NCI-H345 (cell line): ENCODE measurements at places on chromosomes 1 and 21.
A peak's percentile ranks its signal among the peaks of the same experiment; 100 is the strongest.

DNA sequence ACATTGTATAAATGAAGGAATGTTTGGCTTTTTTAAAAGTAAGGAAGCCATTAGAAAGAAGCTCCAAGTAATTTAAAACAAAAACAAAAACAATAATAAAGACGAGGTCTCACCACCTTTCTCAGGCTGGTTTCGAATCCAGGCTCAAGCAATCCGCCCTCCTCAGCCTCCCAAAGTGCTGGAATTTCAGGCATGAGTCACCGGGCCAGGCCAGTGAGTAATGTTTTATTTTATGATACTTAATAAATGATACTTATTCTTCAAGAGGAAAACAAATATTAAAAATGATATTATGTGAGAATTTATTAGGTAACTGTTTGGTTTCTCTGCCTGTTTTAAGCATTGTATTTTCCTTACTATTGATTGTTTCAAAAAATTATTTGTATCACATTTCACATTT is 201.4 kb upstream of the BRINP3 start:
- no peak for DNase-seq

- DNase-seq, result peak; percentile 19
Observed at GRCh38 chr1:9942399-9942938, 722 bp downstream of the LZIC start.

DNA sequence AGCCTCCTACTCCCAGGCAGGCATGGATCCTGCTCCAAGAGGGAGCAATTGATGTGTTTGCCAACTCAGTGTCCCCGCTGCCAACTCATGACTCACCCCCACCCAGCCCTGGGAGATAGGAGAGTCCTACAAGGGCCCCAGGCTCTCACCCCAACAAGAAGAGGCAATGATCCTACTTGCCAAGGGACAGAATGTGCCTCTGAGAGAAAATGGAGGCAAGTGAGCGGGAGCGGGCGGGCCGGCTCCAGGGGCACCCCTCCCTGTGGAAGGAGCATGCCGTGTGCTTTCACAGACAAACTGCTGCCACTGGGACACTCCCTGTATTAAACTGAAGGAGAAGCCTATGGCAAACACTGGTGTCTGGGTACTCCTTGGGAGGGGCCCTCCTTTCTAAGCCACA is 16.7 kb downstream of the PKP1 start:
- no peak for DNase-seq

DNA sequence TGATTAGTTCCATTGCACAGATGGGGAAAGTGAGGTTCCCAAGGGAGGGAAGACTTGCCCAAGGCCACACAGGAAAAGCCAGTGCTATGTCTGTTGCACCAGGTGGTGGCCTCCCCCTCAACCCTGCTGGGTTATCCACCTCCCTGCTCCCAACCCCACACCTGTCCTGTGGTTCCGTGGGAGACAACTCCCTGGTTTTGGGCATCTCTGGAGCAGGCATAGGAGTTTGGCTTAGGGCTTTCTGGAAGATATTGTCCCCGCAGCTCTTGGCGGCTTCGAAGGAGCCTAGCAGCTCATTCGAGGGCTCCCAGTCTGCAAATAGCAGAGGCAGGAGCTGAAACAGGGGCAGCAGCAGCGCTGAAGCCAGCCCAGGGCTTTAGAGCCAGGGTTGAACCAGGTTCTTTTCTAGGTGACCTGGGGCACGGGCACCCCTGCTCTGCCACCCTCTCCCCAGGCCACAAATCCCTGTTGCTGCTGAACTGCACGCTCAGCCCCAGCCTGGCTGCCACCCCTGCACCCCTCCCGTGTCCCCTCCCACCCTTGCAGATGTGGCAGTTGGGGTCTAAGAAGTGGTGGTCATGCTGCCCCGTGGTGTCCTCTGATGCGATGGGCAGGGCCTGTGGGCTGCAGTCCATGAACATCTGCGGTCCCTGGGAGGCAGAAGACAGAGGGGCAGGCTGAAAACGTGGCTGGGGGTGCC is 22.1 kb downstream of the SPOCD1 start:
- no peak for DNase-seq

DNA sequence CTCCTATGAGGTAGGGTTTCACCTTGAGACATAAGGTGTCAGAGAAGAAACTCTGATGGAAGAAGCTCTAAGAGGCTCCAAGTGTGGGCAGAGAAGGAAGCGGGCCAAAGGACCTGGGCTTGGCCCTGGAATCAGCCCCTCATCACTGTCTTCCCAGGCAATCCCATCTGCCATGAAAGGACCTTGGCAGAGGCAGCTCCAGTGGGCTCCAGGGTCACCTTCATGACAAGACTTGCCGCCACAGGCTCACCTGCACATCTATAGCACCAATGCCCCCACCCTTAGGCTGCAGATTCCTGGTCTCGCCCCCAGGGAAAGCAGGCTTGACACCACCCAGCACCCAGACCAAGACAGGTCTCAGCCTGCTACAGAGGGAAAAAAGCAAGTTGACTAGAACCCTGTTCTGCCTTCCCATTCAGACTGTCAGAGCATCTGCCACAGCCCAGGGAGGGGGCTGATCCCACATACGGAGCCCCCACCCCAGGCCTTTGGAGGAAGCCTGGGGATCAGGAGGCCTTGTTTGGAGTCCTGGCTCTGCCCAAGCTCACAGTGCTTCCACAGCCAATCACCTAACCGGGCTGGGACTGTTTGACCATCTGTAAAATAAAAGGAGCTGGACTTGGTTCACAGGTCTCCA is 490 bp upstream of the FAM110D start:
- DNase-seq, result no peak

GRCh38 chr1:203097001-203097400 is 11.2 kb upstream of the MYOG start:
- DNase-seq, result no peak

DNA sequence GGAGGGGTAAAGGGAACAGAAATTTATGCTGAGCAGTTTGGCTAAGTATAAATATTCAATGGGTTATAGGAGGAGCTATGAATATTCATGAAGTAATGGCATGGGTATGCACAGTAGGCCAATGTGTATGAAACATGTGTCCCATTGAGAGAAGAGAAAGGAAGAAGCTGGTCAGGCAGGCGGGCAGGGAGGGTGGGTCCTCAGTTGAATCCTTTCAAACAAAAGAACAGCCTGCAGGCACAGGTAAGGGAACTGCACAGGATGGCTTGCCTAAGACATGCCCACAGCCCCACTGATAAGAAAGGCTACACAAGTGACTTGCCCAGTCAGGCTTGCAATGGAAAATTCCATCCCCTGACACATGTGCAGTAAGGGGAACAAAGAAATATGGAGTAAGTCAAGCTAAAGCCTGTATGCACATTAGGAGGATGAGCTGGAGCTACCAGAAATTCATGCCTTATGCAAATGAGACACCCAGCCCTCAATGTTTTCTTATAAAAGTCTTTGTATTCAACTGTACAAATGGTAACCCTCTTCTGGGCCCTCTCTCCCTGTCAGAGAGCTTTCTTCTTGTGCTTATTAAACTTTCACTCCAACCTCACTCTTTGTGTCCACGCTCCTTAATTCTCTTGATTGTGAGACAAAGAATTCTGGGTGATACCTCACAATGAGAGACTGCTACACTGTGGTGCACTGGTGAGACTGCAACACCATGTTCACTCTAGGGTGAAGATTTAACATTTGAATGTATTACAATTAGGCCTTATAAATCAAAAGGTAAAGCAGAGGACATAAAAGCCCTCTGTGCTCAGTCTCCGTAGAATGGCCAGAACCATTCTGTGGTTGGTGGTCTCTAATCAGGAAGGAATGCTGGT is 96.5 kb downstream of the ATP1B1 start:
- DNase-seq, result no peak

- DNase-seq, result peak; percentile 21
Observed at GRCh38 chr1:182054698-182055326, 6.7 kb downstream of the ZNF648 start.

DNA sequence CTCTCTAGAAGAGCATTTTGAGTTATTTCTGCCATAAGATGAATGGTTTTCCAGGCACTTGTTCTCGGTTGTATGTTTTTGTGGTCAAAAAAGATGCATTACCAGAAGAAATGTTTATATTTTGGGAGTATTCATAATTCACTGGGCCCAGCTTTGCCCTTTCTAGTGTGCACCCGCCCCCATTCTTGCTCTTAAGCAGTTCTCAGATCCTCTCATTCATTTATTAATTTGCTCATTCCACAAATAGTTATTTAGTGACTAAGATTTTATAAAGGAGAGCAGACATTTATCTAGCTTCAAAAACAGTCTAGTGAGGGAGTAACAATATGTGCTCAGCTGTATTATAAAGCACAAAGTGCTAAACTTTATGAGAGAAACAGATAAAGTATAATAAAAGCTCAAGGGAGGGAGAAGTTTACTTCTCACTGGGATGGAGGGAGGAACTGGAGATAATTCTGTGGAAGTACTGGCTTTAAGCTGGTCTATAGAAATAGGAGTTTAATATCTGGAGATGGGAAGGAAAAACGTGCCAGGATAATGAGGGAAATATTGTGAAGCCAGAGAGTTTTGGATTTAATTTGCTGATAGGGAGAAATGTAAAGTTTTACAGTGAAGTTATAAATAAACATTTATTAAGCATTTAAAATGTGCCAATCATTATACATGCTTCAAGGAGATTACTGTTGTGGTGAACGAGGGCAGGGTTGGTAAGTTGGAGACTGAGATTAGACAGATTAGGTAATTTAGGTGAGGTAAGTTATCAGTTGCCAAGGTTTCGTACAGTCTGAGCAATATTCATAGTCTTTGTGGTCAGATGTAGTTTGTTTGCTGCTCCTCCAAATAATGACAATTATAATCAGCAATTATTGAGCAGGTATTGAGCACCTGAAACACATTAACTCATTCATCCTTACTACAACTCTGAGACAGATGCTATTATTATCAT is 9.1 kb upstream of the MACF1 start:
- DNase-seq, result no peak

DNA sequence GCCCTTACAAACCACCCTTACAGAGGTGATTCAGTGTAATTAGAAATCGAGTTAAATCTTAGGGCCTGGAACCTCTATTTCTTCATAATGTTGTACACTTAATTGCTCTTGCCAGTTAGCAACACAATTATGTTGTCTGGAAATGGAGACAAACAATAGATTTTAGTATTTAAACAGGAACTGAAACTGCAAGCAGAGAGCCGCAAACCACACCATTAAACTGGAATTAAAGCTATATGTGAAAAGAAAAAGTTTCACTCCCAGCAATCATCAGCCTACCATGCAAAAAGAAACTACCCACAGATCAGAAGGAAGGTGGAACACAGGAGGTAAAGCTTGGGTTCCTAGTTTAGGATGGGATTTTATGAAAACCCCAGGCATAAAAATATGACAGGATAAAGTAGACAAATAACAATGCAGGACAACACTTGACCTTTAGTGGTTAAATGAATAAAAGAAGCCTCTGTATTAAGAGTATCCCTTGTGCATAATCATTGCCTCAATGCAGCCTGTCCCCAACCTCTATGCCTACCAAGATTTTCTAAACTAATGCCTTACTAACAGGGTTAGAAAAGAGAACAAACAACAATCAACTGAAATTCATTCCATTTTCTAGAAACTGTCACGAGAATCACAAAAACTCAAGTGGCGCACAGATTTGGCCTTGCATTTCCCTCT is 304.3 kb upstream of the ESRRG start:
- DNase-seq, result no peak

- no peak for DNase-seq
Observed at GRCh38 chr1:25484096-25484495, 53.4 kb downstream of the MACO1 start.

DNA sequence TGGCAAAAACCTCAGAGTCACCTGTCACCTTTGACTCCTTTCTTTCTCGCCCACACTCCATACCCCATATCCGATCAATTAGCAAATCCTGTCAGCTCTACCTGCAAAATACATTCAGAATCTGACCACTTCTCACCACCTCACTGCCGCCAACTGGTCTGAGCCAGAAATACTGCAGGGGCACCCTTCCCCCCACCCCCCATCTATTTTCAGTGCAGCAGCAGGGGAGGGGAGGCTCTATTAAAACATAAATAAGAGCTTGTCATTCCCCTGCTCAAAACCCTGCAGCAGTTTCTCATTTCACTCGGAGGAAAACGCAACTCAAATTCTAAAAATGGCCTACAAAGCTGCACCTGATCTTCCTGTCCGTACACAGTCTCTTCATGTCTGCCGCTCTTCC is 3.9 kb downstream of the PKLR start:
- no peak for DNase-seq

DNA sequence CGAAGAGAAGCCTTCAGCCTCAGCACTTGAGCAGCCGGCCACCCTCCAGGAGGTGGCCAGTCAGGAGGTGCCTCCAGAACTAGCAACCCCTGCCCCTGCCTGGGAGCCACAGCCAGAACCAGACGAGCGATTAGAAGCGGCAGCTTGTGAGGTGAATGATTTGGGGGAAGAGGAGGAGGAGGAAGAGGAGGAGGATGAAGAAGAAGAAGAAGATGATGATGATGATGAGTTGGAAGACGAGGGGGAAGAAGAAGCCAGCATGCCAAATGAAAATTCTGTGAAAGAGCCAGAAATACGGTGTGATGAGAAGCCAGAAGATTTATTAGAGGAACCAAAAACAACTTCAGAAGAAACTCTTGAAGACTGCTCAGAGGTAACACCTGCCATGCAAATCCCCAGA is 78.4 kb downstream of the PRDM2 start:
- no peak for DNase-seq

DNA sequence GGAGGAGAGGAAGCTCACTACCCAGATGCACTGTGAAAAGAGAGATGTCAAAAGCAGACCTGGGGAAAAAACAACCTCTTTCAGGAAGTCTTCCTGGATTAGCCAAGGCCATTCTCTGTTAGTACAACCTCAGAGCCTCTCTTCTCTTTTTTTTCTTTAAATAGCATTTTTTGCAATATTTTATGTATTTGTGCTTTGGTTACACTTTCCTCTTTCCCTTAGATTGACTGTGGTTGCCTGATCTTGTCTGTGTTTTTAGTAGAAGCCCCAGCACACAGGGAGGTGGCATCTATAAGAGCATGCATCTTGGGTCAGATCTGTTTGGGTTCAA is 18.8 kb downstream of the SLC26A9 start:
- no peak for DNase-seq

- peak; percentile 90 for DNase-seq
Observed at GRCh38 chr1:244239261-244239770, 188.2 kb downstream of the ZBTB18 start.

DNA sequence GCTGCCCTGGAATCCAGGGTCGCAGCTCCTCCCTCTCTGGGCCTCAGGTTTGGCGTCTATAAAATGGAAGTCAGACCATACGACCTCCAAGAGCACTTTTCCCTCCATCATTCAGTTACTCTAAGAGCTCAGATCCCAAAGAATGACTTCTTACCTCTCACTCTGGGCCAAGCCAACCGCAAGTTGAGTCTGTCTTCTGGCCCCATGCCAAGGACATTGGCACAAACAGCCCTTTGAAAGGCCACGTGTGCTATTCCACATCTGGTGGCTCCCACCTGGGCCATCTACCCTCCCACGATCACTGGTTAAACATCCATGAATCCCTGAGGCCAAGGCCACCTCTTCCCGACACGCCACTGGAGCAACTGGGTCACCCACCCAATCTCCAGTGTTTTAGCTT is 12.4 kb downstream of the SLC2A7 start:
- no peak for DNase-seq

DNA sequence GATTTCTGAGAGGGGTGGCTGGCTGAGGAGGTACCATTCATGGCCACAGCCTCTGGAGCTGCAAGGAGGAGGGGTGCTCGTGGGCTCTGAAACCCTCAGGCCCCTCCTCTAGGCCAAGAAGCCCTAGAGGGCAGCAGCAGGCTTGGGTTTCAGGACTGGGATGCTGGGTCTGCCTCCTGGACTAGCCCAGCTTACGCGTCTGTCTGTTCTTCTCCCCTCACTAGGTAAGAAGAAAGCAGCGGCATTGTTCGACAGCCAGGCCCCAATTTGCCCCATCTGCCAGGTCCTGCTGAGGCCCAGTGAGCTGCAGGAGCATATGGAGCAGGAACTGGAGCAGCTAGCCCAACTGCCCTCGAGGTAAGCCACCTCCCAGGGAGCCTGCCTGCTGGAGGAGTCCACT is 60.3 kb downstream of the TMEM53 start:
- DNase-seq, result no peak

GRCh38 chr21:46037331-46038325 is 56.1 kb downstream of the COL6A1 start:
- no peak for DNase-seq
